DMS 273 treated with DMSO at 0.1 percent for 48 hours (cell line): ENCODE measurements at places on chromosomes 6 and 20.

DNA sequence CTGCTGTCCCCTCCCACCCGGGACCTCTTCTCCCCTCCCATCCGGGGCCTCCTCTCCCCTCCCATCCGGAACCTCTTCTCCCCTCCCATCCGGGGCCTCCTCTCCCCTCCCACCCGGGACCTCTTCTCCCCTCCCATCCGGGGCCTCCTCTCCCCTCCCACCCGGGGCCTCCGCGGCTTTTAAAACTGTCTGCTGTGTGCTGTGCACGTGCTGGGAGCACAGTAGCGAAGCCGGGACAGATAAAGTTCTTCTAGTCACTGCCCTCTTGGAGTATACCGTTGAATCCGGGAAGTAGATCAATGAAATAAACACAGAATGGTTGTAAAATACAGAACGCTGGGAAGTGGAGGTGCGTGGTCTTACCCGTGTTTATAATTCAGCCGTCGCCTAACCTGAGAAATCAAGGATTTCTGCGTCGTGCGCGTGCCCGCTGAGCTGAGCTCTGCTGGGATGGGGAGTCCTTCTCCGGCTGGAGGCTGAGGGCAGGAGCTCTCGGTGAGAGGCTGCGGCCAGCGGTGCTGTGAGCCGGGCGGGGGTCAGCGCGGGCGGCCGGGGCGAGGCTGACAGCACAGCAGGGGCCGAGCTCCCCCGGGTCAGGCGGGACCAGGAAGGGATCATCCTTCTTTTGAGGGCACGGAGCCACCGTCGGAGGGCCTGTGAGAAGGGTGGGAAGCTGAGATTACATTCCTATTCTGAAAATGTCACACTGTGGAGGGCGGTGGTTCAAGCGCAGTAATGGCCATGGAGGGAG, 19.6 kb upstream of the KIF25 start:
- no peak for DNase-seq

GRCh38 chr6:33980176-33981175, 165.4 kb downstream of the GRM4 start:
- no peak for DNase-seq

DNA sequence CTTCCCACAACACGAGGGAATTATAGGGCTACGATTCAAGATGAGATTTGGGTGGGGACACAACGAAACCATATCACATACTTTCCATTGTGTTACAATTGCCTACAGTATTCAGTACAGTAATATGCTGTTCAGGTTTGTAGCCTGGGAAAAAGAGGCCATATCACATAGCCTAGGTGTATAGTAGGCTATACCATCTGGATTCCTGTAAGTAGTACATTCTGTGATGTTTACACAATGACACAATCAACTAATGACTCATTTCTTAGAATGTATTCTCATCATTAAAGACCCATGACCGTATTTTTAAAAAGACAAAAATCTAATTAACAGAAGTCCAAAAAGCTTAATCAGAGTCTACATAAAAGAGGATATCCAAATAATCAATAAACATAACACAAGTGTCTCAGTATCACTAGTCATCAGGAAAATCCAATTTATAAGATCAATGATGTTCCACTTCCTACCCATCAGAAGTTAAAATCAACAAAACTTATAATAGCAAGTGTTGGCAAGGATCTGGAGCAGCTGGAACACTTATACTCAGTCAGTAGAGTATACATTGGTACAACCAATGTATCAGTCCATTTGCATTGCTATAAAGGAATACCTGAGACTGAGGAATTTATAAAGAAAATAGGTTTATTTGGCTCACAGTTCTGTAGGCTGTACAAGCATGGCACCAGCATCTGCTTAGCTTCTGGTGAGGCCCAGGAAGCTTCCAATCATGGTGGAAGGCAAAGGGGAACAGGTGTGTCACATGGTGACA, 215.9 kb downstream of the CLVS2 start:
- DNase-seq, result no peak

- no peak for DNase-seq
These were observed 160.7 kb downstream of the LRFN2 start for GRCh38 chr6:40426346-40427066.

DNA sequence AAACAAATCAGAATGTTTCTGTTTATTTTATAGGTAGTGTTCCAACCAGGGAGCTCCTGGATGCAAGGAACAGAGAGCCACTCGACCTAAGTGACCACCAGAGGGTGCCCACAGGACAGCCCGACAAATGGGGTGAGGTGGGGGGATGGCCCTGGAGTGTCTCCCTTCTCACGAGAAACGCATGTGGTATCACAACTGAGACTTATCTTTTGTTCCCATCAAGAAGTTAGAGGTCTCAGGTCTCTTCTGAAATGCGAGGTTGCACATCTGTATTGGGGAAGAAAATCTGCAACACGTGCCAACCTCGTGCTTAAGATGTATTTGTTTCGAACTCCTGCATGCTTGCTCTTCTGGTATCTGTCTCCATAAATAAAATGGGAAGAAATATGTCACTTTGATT, 104.0 kb downstream of the ISM1 start:
- peak; percentile 7 for DNase-seq

- DNase-seq, result no peak
These were observed 55.7 kb upstream of the PRND start for GRCh38 chr20:4666001-4666479.

DNA sequence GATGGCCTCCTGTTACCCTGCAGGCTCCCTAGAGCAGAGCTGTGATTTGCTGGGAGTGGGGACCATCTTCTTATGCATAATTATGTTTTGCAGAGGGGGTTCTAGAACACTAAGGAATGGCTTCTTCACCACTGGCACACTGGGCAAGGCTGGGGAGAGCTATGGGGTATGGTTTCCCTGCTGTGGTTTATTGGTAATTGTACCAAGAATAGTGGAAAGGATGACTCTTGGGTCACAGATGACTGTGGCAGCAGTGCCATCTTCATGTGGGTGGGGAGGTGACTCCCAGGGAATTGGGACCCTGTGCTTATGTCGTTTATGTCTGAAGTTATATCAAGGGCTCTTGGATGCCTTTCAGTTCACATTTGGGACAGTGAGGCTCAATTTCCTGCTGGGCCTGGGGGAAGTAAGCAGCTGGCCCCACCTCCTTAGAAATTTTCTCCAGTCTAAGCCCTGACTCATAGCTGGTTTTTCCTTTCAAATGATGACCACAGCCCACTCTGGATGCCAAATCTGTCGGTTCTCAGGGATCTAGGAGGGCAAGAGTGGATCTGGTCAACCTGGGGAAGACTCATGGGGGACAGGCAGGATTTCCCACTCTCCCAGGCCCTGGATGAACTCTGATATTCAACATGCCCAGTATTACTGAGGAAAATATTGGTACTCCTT, 230.8 kb downstream of the LRFN2 start:
- DNase-seq, result no peak

- no peak for DNase-seq
These were observed 67.3 kb downstream of the ANKRD60 start for GRCh38 chr20:58161192-58161591.

DNA sequence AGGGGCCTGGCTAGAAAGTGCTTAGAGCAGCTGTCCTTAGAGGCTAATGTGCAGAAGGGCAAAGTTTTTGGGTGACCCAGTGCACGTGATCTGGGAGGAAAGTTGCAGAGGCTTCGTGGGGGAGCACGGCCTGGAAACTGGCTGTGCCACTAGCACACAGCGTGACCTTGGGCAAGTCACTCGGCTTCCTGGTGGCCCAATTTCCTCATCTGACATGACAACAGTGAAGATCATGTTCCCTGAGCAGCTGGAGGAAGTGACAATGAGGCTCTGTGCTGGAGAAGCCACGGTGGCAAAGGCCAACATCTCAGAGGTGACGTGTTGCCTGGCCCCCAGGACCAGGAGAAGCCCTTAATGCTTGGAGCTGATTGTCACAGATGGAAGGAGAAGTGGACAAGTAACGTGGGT, 99.5 kb downstream of the FOXC1 start:
- no peak for DNase-seq

DNA sequence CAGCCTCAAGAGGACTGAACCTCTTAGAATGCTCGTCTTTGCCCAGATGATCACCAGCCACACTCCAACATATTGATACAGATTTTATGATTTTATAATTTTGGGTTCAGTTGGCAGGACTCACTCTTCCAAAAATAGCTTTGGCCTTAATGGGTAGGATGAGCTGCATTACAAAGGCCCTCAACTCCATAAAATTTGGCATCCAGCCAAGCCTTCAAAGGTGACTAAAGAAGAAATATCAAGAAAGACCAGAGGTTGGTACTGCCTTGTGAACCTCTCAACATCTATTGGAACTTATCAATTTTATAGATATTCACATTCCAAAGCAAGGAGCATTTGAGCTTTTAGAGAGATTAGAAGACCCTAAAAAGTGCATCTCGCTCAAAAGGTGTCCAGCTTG, 48.4 kb upstream of the SNAP25 start:
- DNase-seq, result no peak

DNA sequence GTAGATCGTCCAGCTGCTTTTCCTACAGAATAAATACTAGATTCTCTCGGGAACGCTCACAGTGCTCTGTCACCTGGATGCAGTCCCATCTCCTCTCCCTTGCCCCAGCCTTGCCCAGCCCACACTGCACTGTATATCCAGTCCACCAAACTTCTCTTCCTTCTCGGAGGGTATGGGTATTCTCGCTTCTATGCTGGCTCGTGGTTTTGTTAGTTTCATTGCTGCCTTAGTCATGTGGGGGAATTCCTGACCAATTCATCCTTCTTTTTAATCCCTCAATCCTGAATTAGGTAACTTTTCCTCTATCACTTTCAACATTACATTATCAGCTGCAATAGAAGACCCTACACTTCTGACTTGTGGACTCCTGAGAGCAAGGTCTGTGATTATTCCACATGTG, 252.4 kb downstream of the GMDS start:
- no peak for DNase-seq

- DNase-seq, result peak; percentile 78
These were observed 117.5 kb downstream of the GPX5 start for GRCh38 chr6:28643017-28643740.

DNA sequence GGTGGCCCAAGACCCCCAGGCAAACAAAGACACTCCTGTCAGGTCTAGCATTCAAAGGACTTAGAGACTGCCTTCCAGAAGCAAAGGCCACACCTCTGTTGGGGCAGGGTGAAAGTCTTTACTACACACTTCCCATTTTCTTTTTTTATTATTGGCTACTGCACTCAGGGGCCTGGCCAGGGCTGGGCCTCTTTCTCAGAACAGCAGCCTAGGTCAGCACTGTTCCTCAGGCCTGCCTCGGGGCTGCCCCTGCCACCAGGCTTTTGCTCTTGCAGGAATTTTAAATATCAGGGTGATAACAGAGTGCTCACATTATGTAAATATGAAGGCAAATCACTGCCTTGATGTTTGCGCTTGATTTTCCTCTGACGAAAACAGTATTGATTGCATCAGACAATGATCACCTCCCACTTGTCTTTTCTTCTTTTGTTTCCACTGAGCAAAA, 18.5 kb downstream of the GSTA4 start:
- DNase-seq, result no peak

DNA sequence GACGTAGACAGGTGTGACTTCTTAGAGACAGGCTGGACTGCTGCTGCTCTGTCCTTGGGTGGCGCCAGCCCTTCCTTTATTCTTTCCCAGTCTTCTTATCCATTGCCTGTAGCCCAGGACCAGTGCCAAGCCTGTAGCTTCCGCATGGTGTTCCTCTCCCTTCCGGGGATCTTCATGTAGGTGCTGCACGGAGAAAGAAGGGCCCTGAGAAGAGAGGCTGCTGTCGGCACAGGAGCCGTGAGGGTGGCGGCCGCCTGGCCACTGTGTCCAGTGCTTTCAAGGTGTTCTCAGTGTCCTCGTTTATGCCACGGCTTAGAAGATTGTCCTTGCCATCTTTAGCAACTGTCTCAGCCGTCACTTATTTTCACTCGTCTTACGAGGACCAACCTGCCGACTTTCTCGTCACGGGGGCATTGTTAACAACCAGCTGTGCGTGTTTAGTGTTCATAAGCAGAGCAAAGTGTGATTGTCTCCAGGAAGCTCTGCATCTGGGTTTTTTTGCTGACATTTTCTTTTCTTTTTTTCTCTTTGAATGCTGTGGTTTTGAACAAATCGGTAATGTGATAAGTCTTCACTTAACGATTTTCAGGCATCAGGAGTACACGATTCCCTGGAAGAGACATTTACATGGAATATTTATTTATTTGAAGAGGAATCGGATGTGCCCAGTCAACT, 61.2 kb downstream of the PPP1R14C start:
- DNase-seq, result no peak

- DNase-seq, result no peak
These were observed 180.9 kb upstream of the DTNBP1 start for GRCh38 chr6:15843764-15844163.

DNA sequence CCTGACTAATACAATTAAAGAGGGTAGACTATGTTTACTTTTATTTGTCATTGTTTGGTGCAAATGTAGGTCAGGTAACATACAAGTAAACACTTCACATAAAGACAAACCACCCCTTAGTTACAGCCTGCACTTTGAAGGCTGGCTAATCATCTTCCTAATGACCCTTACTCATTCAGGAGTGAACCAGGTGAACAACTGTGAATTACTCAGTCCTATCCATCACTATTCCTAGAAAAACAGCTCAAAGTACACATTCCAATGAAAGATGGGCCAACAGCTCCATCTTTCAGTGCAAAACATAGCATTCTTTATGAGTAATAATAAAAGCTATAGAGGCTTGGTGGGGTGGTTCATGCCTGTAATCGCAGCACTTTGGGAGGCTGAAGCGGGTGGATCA, 78.2 kb downstream of the FRK start:
- no peak for DNase-seq
